Activated CD4-positive, alpha-beta memory T cell treated with anti-CD3 and anti-CD28 coated beads, Interleukin-2, amount 10 ng/mL, durations not matched to agents 7 days and 5 days (primary cell): ENCODE measurements at places on chromosomes 5 and 9. TPM values are rescaled to one million over a fixed set of nuclear protein-coding genes. Genes with fewer than 3 reads are reported as not detected.

Gene OMD
- total RNA-seq, result not detected

Gene MYMK
- not detected for total RNA-seq

Gene PCDHB8
- not detected for total RNA-seq

Gene KLF9
- total RNA-seq, result 19.6 TPM

Gene ZFP62
- 20.0 TPM for total RNA-seq

Gene PLAC8L1
- 0.50 TPM for total RNA-seq

Gene DEPDC1B
- 39.0 TPM for total RNA-seq

Gene FSD1L
- 7.8 TPM for total RNA-seq

Gene KCNT1
- total RNA-seq, result 0.08 TPM

Gene C5orf58
- total RNA-seq, result not detected

Gene DNAI1
- not detected for total RNA-seq

Gene ADRA1B
- total RNA-seq, result not detected

Gene PLPP1
- 8.9 TPM for total RNA-seq

Gene SHOC1
- not detected for total RNA-seq

Gene PCDHB12
- not detected for total RNA-seq

Gene CDX1
- total RNA-seq, result not detected

Gene MCIDAS
- not detected for total RNA-seq

Gene UGCG
- total RNA-seq, result 21.4 TPM

Gene CENPH
- total RNA-seq, result 44.1 TPM

Gene PKN3
- total RNA-seq, result 5.6 TPM

Gene SYK
- not detected for total RNA-seq

Gene TPPP
- 0.10 TPM for total RNA-seq

Gene GFRA3
- not detected for total RNA-seq

Gene CHMP5
- 149 TPM for total RNA-seq

Gene ZDHHC11B
- not detected for total RNA-seq

Gene IZUMO3
- not detected for total RNA-seq
